ENCODE measurements at places on chromosomes 1 and 21.

DNA sequence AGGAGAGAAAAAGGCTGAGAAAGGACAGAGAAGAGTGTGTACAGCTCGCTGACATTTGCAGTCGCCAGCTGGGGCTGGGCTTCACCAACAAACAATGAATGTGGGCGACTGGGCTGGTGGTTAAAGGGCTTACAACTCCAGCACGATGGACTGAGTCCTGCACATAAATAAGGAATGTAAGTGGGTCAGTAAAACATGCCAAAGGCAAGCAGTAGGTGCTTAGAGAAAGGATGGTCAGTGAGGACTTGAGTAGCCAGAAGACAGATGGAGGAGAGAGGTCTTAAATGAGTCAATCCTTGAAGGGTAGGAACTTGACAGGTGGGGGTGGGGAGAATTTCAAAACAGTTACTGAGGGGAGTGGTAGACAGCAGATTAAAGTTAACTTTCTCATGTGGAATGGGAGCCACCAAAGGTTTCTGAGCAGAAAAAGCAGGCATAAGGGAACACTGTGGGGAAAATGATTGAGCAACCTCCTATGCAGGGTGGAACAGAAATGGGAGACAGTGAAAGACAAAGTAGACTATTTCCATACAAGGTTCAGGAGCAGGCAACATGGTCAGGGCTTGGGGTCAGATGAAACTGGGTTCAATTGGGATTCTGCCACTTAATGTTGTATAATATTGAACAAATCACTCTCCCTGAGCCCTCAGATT is 37.4 kb downstream of the GADD45A start:
- DNase-seq: no peak

DNA sequence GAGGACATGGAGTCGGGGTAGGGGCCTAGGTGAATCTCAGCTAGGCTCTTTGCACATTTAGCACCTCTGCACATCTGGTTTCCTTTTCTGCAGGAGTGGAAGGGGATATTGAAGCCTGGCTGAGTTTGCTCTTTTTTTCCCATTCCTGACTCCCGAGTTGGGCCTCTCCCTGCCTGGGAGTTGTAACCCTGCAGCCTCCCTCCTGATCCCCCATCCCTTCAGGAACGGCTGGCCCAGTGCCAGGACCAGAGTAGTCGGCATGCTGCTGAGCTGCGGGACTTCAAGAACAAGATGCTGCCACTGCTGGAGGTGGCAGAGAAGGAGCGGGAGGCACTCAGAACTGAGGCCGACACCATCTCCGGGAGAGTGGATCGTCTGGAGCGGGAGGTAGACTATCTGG is 836 bp downstream of the OLFML3 start:
- no peak for DNase-seq

GRCh38 chr21:42433946-42434551 is 30.3 kb downstream of the UBASH3A start:
- DNase-seq: no peak

DNA sequence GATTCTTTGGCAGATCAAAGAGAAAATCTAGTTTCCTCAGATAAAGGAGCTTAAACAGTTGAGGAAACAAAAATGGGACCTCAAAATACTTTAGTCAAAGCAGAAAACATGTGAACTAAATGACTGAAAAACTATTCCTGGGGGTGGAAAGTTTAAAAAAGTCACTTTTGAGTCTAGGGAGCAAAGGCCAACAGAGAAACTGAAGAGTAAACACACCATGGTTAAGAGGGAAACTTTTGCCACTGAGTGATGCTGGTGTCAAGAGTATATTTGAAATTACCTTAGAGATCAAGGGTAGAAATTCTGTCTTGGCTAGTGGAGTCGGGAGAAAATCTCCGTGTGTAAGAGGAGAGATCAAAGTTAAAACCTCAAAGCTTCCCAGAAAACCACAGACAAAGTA is 501.2 kb upstream of the ADGRL4 start:
- DNase-seq: no peak
